Glutamatergic neuron (in vitro differentiated cells): ENCODE measurements at places on chromosomes 4 and X. TPM values are rescaled to one million over a fixed set of nuclear protein-coding genes. Genes with fewer than 3 reads are reported as not detected.

SSX1 gene
- not detected for total RNA-seq

TRO gene
- total RNA-seq: 236 TPM

RADX gene
- 7.5 TPM for total RNA-seq

SSX4 gene
- 0.71 TPM for total RNA-seq

GAGE12F gene
- not detected for total RNA-seq

EOLA2 gene
- total RNA-seq: 53.0 TPM

LEF1 gene
- 0.98 TPM for total RNA-seq

OTUD5 gene
- total RNA-seq: 68.3 TPM

TMEM165 gene
- total RNA-seq: 78.0 TPM

ATP6AP2 gene
- total RNA-seq: 59.0 TPM

PDCL2 gene
- total RNA-seq: not detected

NRK gene
- 0.29 TPM for total RNA-seq

SPANXN4 gene
- total RNA-seq: not detected

TRAM1L1 gene
- total RNA-seq: 6.5 TPM

UBL4A gene
- total RNA-seq: 28.4 TPM
